Panc1 (cell line): ENCODE measurements at places on chromosomes 13 and 19.

DNA sequence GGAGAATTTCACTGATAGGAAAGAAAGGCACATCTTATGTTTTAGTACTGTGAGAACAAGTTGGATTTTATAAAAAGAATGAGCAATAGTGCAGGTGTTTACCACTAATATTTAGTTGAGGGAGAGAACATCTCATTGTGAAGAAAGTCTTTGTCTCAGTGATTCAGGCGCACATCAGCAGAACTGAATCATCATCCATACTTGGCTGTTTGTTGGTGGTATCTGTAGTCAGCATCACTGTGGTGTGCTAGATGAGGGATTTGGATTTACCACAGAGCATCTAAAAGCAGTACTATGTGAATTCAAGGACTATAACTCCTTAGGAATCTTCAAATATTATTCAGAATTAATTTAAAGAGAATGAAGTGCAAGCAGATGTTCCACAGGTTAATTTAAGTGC lies 1380.5 kb upstream of the ATXN8OS start:
- DNase-seq = no peak

DNA sequence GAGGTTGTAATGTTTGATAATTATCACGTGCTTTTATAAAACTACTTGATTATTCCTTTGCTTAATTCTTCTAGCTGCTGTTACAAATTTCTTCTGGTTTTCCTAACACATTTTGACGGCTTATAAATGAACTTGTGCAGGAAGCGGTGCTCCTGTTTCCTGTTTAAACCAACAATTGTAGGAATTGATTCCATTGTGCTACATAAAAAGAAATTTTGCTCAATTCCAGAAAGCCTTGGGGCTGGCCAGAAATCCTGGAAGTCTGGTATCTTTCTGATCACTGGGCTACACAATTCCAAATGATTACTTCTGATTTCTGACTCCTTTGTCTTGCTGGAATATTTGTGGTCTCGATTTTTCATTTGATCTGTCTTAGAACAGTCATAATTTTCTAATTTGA lies 14.9 kb downstream of the RFC3 start:
- no peak for DNase-seq

GRCh38 chr13:69287050-69287698 lies 820.5 kb upstream of the ATXN8OS start:
- DNase-seq = no peak

DNA sequence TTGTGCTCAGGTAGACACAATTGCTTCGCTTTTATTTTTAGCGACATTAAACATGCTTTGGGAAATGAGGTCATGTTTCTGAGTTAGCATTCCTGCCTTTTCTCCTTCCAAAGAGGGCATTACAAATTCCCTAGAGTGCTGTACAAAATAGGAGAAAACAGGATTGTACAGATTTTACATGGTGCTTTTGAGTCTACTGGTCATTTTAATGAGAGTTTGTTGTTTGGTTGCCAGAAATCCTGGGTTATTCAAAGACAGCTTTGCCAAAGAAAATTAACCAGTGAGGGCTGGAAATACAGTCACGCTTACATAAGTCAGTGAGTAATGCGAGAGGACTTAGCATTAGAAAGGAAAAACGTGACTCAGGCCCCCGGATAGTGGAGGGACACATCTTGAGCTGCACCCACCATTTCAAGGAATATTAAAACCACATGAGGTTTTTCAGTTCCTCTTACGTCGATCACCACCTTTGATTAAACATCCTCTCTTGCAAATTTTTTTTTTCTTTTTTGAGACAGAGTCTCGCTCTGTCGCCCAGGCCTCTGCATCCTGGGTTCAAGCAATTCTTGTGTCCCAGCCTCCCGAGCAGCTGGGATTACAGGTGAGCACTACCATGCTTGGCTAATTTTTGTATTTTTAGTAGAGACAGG lies 55.4 kb downstream of the SACS start:
- no peak for DNase-seq

- no peak for DNase-seq
Observed at GRCh38 chr13:98856983-98857382, 104.5 kb upstream of the SLC15A1 start.

DNA sequence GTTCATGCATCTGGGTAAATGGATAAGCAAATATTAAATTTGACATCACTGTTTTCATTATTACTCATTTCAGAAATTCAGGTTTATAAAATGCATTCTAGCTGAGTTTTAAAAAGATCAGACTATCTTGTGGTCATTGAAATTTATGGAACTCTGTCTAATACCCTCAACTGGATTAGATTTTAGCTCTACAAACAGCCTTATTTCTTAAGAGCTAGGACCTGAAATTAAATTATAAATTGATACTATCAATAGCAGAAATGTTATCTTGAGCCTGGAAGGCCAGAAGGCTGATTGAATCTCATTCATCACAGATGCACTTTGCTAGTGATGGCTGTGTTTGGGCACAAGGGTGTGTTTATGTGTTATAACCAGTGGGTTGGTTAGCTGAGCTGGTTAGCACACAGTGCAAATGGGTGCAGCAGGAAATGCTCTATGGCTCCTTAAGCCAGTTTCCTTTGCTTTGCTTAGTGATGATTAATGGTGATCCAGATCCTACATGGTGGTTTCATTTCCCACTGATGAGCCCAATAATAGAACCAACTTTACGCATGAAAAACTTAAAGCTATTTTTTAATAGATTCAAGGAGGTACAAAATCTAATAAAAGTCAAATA lies 310.8 kb upstream of the KLF12 start:
- no peak for DNase-seq

GRCh38 chr13:21748166-21748565 lies 77.3 kb downstream of the FGF9 start:
- no peak for DNase-seq

DNA sequence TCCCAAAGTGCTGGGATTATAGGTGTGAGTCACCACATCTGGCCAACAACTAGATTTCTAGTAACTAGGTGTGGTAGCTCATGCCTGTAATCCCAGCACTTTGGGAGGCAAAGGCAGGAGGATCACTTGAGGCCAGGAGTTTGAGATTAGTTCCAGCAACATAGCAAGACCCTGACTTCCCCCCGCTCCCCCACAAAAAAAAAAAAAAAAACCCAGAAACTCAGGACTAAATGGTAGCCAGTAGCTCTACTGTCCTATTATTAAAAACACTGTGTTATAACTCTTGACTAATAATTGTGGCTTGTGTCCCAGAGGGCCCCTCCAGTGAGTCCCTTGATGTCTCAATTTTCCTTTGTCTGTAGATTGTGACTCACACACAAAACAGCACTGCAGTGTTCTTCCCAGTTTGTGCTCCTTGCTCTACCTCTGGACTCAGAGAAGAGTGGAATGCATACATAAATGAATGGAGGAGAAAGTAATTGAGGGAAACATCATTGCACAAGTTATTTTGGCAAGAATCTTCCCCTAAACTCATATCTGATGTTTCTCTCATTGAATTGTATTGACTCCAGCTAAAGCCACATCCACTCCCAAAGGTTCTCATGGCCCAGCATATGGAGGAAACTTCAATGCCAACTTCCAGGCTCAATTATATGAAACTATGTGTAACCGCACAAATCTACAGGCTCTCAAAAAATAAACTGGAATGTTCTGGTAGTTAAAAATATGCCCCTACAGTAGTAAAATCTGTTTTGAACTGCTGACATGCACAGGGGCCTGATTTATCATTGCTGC lies 8.8 kb downstream of the TPT1 start:
- DNase-seq = no peak

- no peak for DNase-seq
Observed at GRCh38 chr19:47499863-47500830, 14.7 kb downstream of the NAPA start.

- no peak for DNase-seq
Observed at GRCh38 chr13:24274452-24275021, 34.8 kb upstream of the C1QTNF9 start.

- no peak for DNase-seq
Observed at GRCh38 chr13:113923376-113924063, 50.4 kb downstream of the C13orf46 start.

DNA sequence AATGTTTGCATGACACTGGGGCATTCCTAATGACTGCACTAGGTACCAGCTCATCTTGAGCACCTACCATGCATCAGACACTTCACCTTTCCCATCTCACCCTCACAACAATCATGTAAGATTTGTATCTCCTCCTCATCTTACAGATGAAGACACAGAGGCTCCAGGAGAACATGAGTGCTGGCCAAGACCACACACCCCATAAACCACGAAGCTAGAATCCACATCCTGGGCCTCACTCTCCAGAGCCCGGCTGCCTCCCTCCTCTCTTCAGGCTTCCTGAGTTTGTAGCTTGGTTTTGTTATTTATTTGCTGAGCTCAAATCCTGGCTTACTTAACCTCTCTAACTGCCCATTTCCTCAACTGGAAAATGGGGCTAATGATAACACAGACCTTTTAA lies 25.9 kb downstream of the FAM216B start:
- DNase-seq = no peak

GRCh38 chr13:94305463-94305862 lies 174.0 kb downstream of the DCT start:
- no peak for DNase-seq

DNA sequence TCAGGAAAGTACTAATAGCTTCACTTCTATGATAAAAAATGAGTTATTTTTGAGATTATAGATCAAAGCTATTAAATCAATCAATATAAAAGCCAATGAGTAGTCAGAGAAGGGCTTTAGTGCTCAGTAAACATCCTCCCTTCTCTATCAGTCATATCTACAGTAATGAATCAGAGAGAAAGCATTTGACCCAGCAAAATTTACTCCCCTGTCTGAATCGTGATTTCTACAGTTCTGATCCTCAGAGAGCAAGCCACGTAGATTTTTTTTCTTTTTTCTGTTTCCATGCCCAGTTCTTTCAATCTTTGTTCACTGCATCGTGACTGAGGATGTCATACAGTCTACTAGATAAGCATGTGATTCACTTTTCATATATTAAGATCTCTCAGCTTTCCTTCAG lies 16.2 kb upstream of the MBNL2 start:
- no peak for DNase-seq

DNA sequence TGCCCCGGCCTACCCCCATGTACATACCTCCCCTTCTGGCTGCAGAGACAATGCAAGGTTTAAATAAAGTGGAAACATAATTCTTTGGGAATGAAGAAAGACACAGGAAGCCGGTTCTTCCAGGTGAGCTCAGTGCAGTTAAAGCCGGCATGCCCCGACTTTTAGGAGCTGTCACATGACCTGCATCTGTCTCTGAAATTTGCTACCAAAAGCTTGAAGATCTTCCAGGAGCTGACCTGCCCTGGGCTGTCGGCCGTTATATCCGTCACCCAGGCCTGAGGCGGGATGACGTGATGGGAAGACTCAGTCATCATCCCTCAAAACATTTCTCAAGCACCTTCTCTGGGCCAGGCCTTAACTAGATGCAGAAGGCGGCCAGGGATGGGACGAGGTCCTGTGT lies 10.3 kb downstream of the RAB8A start:
- DNase-seq = no peak

DNA sequence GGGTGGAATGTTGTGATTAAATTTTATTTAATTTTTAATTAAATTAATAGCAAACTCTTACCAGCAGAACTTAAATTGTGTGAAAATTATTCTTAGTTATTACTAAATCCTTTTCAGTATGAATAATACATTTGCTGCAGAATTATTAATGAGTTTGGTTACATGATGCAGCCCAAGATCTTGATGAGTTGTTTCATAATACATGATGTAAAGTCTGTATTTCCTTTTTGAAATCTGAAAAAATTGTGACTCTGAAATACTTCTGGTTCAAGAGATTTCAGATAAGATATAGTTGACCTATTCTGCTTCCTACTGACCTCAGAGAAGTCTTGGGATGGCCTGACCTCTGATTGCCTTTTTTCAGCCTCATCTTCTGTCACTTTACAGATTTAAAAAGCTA lies 11.1 kb downstream of the SAE1 start:
- DNase-seq = no peak

DNA sequence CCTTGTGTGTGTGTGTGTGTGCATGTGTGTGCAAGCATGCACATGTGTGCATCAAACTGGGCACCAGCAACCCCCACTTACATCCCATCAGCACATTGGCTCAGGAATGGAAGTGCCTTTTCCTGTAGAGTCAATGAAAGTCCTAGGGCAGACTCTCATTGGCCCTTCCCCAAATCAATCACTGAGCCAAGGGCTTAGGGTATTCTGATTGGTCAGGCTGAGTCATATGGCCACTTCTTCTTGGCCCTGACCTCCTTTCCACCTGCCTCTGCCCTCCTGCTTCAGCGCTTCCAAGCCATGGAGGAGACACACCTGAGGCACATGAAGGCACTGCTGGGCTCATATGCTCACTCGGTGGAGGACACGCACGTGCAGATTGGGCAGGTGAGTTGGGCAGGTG lies 20.9 kb downstream of the FCHO1 start:
- no peak for DNase-seq

DNA sequence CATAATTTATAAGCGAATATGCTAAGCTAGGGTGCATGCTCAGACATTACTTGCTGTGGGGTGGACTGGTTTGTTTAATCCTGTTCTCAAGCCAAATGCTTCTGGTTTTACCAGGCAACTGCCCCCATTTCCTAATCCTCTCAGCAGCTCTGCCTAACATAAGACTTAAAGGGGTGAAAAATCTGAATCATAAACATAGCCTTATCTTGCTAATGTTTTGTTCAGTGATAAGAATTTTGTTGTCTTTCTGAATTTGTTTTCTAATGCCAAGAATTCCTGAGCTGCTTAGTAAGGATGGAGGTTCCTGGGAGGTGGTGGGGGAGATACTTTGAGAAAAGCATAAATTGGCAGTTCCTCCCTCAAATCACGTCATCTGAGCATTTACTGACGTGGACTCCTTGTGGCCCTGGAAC lies 42.7 kb downstream of the ING1 start:
- DNase-seq = no peak

DNA sequence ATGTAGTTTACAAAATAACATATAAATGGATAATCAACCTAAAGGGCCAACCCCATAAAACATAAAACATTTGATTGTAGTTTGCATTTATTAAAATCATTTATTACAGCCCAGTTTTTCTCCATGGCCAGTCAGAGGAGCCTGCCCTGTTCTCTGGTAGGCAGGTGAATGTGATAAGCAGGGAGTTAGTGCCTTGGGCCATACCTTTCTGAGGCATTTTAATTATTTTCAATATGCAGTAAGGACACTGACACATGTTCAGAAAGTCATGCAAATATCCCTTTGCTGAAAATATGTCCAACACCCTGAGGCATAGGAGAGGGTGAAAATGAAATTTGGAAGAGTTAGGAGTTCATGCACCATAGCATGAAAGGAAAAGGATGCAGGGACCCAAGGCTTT lies 242.6 kb upstream of the EDNRB start:
- no peak for DNase-seq

GRCh38 chr13:37640499-37640898 lies 41.9 kb upstream of the POSTN start:
- peak; percentile 2 for DNase-seq

GRCh38 chr19:3570606-3571011 lies 2.1 kb upstream of the HMG20B start:
- DNase-seq = no peak

DNA sequence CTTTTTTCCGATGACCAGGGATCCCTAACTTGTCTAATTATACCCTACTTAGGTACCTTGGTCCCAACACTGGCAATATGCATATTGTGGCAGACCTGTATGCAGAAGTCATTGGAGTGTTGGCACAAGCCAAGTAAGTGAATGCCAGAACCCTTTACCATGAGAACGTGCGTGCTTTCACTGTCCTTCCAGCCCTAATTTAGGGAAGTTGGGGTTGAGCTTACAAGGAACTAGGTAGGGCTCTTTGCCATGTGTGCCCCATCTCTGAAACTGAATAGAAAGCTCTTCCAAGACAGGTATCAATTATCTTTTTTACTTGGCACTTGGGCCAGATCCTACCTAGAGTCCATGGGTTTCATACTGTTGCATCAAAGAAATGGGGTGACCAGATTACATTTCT lies 93.2 kb downstream of the FRY start:
- no peak for DNase-seq
